ENCODE measurements at places on chromosomes 6 and 20.

GRCh38 chr20:24955045-24955444 is 6.0 kb downstream of the CST7 start:
- DNase-seq: no peak

DNA sequence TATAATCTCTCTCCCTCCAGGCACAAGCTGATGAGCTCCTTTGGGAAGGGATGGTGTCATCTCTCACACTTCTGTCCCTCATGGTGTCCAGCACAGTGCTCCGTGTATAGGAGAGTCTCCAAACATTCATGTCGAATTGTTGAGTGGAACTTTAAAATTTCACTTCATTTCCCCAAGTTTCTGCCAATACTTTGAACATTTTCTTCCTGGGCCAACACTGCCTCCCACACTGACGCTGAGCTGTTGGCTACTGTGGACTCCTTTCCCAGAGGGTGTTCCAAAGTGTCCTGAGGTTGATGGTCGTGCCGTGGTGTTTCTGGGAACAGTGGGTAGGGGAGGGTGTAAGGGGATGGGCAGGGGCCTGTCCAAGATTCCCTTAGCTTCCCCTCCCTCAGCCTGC is 122.7 kb downstream of the TIAM2 start:
- no peak for DNase-seq

DNA sequence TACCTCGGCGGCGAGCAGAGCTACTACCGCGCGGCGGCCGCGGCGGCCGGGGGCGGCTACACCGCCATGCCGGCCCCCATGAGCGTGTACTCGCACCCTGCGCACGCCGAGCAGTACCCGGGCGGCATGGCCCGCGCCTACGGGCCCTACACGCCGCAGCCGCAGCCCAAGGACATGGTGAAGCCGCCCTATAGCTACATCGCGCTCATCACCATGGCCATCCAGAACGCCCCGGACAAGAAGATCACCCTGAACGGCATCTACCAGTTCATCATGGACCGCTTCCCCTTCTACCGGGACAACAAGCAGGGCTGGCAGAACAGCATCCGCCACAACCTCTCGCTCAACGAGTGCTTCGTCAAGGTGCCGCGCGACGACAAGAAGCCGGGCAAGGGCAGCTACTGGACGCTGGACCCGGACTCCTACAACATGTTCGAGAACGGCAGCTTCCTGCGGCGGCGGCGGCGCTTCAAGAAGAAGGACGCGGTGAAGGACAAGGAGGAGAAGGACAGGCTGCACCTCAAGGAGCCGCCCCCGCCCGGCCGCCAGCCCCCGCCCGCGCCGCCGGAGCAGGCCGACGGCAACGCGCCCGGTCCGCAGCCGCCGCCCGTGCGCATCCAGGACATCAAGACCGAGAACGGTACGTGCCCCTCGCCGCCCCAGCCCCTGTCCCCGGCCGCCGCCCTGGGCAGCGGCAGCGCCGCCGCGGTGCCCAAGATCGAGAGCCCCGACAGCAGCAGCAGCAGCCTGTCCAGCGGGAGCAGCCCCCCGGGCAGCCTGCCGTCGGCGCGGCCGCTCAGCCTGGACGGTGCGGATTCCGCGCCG is 994 bp downstream of the FOXC1 start:
- no peak for DNase-seq

DNA sequence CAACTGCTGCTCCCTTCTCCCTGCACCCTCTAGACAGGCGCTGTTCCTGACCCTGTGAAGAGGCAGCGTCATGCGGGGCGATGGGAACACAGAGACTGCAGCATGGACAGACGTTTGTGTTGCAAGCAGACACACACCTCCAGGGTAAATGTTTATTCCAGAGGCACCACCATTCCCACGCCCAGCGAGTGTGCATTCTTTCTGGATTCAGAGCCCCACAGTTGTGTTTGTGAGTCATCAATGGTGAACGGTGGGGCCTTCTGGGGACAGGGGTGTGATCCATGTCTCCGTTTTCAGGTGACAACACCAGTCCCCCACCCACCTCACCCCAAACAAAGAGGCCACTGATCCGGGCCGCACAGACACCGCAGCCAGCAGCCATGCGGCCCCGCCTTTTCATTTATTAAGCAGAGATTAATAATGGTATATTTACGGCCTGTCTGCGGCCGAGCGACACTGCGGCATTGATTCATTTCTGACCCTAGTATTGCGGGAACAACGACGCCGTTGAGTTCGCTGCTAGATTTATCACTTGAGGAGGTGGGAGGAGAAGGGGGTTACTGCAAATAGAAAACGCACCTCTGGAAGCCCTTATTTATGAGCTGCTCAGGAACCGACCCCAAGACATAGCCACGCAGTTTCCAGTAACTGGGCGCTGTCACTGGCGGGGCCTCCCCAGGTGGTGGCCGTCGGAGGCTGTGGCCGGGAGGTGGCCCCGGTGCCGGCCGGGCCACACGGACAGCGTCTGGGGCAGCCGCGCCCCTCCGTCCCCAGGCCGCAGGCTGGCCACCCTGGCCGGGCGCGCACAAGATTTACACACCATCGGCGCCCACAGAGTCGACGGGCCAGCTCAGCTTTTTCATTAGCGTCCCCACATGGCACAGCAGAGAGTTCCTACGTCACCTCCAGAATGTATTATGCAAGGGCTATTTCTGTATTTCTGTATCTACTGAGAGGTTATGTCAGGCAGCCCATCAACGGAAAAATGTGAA is 367.6 kb downstream of the THBS2 start:
- no peak for DNase-seq

- DNase-seq: no peak
Measured at GRCh38 chr20:63533388-63533787, 3.8 kb downstream of the PTK6 start.

- DNase-seq: no peak
Measured at GRCh38 chr20:40680161-40680959, 8.7 kb downstream of the MAFB start.

- no peak for DNase-seq
Measured at GRCh38 chr6:160973311-160974250, 18.0 kb upstream of the MAP3K4 start.

DNA sequence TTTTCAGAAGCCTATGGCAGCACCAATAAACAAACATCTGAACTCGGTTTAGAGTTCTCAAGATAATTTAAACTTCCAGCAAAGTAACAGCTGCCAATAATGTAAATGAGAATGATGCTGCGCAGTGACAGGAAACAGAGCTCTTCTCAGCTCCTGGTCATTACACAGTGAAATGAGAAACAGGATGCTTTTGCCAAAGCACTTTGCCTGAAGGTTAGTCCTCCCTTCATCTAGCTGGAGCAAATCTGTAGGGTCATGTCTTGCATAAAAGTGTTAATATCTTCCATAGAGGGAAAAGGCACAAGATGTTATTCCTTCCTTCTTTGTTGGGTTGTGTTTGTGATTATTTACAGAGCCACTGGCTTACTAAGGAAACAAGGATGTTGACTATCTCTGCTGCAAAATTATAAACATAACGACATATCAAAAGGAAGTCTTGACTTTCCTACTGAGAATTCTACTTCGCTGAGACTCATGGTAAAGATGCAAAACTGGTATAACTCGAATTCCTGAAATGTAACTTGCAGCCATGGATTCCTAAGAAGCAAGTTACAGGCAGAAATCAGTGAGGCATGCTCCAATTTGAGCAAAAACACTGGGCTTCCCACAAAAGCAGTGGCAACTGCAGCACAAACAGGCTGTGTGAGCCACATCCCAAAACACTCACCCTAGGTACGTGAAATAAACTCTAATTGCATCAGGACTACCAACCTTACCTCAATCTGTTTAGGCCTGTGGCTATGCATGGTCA is 102.5 kb upstream of the BEND6 start:
- no peak for DNase-seq

DNA sequence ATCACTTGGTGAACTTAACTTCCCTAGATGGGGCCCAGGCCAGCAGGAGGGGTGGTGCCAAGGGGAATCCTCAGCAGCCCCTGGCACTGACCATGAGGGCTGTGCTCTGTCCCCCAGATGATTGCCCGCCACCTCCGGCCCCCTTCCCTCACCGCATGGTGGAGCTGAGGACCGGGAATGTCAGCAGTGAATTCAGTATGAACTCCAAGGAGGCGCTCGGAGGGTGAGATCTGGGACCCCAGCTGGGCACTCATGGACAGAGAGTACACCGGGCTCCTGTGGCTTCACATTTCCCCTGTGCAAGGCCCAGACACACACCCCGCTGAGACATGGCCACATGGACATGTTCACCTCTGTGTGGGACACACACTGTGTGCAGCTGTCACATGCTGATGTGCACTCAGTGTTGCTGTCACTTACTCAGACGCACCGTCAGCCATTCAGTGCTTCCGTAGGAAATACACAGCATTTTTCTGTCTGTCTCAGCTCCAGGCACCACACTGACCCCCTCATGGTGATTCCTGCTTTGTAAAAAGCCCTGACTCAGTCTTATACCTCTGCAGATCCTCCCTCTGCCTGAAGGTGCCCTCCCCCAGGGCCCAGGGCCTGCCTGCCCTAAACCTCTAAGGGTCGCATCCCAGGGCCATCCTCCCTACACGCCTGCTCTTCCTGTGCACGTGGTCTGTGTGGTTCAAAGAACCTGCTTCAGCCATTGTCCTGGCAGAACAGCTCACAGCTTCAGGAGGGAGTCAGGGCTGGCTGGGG is 4.4 kb downstream of the MYLK2 start:
- no peak for DNase-seq

DNA sequence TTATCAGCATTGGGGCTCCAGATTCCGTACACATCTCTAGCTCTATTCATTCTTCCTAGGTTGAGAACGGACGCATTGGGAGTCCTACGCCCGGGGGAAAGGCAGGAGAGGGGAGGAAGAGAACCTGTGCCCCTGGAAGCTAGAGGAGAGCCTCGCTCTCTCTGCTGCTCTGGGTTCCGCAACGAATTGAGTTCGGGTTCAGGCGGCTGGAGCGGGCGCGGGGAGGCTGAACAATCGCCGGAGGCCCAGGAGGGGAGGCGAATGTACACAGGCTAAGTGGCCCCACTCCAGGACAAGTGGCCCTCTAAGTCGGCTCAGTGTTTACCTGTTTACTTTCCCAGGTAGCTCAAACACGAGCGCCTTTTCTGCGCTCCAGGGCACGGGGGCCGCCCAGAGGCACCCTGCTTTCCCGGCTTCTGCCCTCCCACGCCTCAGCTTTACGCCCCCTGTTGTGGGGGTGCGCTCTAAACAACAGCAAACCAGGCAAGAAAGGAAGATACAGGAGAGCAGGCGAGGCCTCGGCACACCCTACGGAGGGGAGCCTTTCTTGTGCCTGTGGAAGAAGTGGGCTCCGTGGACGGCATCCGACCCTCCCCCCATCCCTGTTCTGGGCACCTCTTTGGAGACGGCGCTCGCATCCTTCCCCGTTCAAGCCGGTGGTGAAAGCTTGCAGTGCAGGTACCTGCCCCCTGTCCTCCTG is 4.6 kb upstream of the NKX2-2 start:
- DNase-seq: no peak

GRCh38 chr6:100203400-100203799 is 209.4 kb upstream of the MCHR2 start:
- no peak for DNase-seq

GRCh38 chr20:15544742-15545141 is 1028.5 kb downstream of the KIF16B start:
- no peak for DNase-seq

GRCh38 chr6:136405420-136406029 is 115.9 kb upstream of the BCLAF1 start:
- DNase-seq: no peak

DNA sequence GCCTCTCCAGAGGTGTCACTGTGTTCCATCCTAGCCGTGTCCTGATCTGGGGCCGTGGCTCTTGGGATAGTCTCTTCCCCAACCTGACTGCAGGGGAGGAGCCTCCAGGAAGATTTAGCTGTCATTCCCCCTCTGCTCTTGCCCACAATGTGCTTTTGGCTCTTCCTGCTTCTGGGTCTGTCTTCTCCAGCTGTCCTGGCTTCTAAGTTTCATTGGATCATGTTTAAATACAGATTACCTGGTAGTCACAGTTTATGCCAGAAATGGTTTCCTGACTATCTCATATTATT is 139.1 kb downstream of the ZDHHC14 start:
- no peak for DNase-seq

DNA sequence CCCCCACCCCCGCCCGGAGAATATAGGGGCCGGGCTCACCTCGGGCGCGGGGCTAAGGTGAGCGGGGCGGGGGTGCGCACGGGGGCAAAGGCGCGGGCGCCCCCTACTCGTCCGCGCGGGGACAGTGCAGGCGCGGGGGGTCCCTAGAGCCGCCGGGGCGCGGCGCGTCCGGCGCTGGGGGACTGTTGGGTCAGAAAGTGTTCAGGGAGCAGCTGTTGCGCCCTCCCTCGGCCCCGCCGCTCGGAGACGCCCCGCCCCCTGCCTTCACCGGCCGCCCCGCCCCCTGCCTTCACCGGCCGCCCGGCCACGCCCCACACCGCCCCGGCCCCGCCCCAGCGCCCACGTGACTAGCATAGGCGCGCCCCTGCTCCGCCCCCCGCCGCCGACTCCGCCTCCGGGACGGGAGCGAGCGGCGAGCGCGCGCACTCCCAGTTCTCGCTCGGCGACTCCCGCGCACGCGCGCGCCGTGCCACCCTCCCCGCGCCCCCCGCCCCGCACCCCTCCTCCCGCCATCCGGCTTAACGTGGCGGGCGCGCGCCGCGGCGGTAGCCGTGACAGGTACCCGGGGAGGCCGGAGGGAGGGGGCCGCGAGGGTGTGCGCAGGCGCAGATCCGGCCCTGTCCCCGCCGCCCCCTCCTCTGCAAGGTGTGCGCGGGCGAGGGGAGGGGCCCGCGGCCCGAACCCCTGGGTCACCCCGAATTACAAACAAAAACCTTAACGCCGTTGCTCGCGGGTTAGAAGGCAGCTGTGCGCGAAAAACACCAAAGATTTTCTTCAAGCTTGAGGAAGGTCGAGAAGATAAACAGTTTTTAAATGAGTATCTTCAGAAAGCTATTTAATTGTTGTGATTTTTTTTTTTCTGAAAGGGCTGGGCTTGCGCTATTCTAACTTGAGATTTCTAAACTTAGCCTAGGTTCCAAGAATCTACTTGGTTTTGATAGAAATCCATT is 704 bp upstream of the ZNF217 start:
- DNase-seq: peak; percentile 96

- no peak for DNase-seq
Measured at GRCh38 chr6:74889635-74890034, 316.2 kb downstream of the COL12A1 start.

DNA sequence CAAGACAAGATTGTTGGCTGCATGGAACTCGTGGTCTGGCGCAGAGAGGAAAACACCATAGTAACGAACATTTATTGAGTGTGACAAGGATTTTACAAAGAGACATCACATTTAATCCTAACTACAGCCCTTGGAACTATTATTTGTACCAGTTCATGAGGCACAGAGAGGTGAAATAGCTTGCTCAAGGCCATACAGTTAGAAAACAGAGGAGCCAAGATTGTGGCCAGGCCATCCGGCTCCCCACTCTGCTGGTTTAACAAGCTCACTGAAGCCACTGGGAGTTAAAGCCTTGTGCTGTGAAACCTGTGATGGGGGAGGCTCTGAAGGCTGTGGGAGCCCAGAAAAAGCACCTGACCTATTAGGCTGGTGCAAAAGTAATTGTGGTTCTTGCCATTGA is 74.9 kb upstream of the ZNFX1 start:
- DNase-seq: no peak

DNA sequence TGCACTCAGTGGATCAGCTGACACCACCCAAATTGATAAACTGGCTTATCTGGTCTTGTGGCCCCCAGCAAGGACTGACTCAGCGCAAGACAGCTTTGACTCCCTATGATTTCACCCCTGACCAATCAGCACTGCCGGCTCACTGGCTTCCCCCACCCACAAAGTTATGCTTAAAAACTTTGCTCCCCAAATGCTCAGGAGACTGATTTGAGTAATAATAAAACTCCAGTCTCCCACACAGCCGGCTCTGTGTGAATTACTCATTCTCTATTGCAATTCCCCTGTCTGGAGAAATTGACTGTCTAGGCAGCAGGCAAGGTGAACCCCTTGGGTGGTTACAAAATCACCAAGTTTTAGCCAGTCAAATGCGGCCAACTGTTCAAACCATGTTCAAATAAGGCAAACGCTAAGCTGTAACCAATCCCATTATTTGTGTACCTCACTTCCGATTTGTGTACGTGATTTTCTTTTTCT is 32.5 kb downstream of the SLC22A2 start:
- no peak for DNase-seq

Measured in stimulated activated CD8-positive, alpha-beta memory T cell treated with anti-CD3 and anti-CD28 coated beads, Interleukin-15, amount 100 ng/mL, for 4 hours (primary cell).